Suprapubic skin (tissue), 4 donors: ENCODE measurements at places on chromosomes 3 and 15.

- no peak overlapping the region for H3K4me3 ChIP-seq
- no peaks in the 10 kb centered on the region for H3K4me1 ChIP-seq
- DNase-seq: no peak
- no peaks in the 10 kb centered on the region for H3K27me3 ChIP-seq
Observed at GRCh38 chr3:114332342-114333179, 38.7 kb downstream of the TIGIT start.

- DNase-seq: no peak
- no peaks in the 10 kb centered on the region for H3K36me3 ChIP-seq
- H3K27me3 ChIP-seq: no peaks in the 10 kb centered on the region
- peaks cover 9% of the 10 kb centered on the region for H3K4me1 ChIP-seq
Observed at GRCh38 chr3:119289404-119289770, 4.8 kb upstream of the ARHGAP31 start.

DNA sequence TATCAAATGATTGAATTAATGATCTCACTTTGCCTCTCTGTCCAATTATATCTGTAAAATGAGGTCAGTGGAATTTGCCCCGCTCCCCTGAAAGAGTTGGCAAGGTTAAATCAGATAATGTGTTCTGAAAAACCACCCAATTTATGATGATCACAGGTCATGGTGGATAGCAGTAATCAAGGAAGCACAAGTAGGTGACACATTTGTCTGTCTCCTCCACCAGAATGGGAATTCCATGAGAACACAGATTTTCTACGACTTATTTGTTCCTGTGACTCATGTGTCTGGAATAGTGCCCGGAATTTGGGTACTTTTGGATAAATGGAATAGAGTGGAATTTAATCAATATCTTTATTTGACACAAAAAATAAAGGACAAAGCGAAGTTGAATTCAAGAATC, 220.9 kb upstream of the SUCLG2 start:
- H3K27me3 ChIP-seq: no peaks in the 10 kb centered on the region
- H3K4me3 ChIP-seq: no peak overlapping the region
- no peak overlapping the region for H3K27ac ChIP-seq
- no peak for DNase-seq
- no peaks in the 10 kb centered on the region for H3K36me3 ChIP-seq
- H3K4me1 ChIP-seq: no peaks in the 10 kb centered on the region

- H3K4me3 ChIP-seq: peak overlapping the region; percentile 64
- no peak for DNase-seq
- peaks cover 43% of the 10 kb centered on the region for H3K36me3 ChIP-seq
Observed at GRCh38 chr15:82539691-82540054, 584 bp downstream of the RPS17 start.

DNA sequence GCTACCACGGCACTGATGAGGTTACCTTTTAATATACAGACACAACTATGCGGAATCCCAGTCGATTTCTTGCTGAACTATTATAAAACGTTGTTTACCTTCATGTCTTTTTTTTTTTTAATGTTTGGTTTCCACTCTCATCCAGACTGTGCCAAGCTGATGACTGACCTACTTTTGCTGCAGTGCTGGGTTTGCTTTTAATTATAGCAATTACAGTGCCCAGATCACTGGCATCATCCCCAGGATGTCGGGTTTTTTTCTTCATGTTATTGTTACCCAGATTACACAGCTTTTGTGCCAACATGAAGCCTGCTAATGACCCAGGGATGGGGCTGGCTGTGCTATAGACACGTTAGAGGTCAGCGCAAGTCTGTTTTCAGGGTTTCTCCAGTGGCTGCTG, 294.0 kb upstream of the ATP10A start:
- H3K36me3 ChIP-seq: no peaks in the 10 kb centered on the region
- DNase-seq: no peak
- no peak overlapping the region for H3K4me3 ChIP-seq
- no peaks in the 10 kb centered on the region for H3K4me1 ChIP-seq

DNA sequence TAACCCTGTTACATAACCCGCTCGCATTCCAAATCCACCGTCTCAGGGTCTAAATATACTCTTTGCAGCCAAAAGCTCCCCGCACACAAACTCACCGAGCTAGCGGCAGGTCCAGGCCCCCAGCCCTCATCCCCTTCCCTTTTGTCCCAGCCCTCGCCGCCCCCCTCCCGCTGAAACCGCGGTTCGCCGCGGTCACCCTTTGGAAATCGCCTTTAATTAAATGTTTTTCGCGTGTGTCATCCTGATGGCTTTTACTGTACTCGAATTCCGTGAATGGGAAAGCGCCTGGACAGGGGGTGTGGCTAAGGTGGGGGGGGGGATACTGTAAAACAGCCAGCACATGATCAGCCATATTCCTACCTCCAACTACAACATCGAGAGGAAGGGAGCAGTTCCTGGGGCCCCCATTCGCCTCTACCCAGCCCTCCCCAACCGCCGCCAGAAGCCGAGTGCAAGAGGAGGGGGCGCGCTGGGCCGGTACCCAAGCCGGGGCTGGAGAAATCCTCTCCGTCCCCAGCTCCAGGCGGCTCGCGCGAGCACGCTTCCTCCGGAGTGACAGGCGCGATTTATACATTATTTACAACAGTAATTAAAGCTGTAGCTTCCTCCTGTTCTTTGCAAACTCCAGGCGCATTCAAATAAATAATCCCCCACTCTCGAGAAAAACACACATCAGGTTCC, 1.7 kb downstream of the RORA start:
- DNase-seq: no peak
- H3K4me1 ChIP-seq: peaks cover 31% of the 10 kb centered on the region
- peak overlapping the region; percentile 63 for H3K4me3 ChIP-seq
- peaks cover 4% of the 10 kb centered on the region for H3K27me3 ChIP-seq
- H3K27ac ChIP-seq: no peak overlapping the region
- no peaks in the 10 kb centered on the region for H3K36me3 ChIP-seq

GRCh38 chr3:99506-99905, 97.1 kb upstream of the CHL1 start:
- H3K4me3 ChIP-seq: no peak overlapping the region
- H3K4me1 ChIP-seq: no peaks in the 10 kb centered on the region
- no peak overlapping the region for H3K27ac ChIP-seq
- DNase-seq: no peak
- no peaks in the 10 kb centered on the region for H3K27me3 ChIP-seq

- no peaks in the 10 kb centered on the region for H3K36me3 ChIP-seq
- no peaks in the 10 kb centered on the region for H3K4me1 ChIP-seq
- H3K27me3 ChIP-seq: no peaks in the 10 kb centered on the region
- no peak for DNase-seq
- no peak overlapping the region for H3K4me3 ChIP-seq
Observed at GRCh38 chr3:40737343-40737742, 212.6 kb downstream of the ZNF621 start.

DNA sequence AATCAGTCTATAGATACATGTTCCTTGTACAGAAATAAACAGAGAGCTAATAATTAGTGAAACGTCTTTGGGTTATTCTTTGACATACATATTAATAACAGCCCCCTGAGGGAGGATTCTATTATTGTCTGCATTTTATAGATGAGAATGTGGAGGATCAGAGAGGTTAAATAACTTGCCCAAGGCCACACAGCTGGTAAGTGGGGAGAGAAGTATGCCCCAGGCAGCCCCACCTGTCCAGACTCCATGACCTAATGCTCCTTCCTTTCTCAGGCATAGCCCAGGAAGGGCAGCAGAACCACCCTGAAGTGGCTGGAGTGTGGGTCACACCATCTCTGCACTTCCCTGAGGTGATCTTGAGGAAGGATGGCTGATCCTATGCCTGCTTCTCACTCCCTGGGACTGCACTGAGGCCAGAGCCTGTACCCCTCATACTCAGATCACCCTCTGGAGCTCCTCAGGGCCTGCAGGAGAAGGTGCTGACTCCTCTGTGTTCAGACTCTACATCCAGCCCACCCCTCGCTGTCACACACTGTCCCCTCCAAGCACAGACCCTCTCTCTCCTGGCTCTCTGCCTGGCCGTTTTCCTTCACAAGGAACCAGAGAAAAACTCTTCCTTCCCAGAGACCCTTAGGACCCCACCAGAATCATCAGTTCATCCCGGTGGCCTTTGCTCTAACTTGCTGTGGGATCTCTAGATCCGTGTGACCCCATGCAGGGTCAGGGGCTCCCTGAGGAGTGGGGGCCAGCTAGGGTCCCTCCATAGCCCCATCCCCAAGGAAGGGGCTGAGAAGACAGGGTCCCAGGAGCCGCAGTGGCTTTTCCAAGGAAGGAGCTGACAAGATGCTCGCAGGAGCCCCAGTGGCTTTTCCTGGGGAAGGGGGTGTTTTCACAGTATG, 4.4 kb upstream of the HHATL start:
- H3K27ac ChIP-seq: no peak overlapping the region
- no peak overlapping the region for H3K4me3 ChIP-seq
- H3K36me3 ChIP-seq: no peaks in the 10 kb centered on the region
- no peaks in the 10 kb centered on the region for H3K4me1 ChIP-seq
- H3K27me3 ChIP-seq: no peaks in the 10 kb centered on the region
- DNase-seq: peak; percentile 48
